ENCODE measurements at places on chromosomes 16 and 17. TPM values are rescaled to one million over a fixed set of nuclear protein-coding genes. Genes with fewer than 3 reads are reported as not detected.

- no peak for DNase-seq
Observed at GRCh38 chr16:56422896-56423441, 2.4 kb downstream of the AMFR start.

DNA sequence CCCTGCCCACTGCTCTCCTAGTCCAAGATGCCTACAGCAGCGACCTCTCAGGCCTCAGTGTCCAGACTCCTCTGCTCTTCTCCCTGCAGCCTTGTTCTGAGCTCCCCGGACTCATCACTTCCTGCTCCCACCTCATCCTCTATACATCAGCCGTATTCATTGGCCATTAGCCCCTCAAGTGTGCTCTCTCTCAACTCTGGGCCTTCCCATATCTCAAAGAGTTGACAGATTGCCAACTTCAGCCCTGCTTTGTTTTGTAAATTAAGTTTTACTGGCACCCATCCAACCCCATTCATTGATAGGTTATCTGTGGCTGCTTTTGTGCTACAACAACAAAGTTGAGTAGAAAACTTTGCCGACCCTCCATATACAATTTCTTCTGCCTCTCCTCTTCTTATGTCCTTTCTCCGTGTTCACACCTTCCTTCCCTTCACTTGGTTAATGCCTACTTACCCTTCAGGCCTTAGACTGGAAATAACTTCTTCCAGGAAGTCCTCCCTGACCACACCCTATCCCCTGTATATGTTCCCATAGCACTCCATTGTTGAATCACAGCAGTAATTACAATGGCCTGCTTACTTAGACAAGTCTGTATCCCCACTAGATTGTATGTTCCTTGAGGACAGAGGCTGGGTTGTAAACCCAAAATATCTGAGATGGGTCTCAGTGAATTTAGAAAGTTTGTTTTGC is 63.4 kb upstream of the TANC2 start:
- no peak for DNase-seq

- DNase-seq = peak; percentile 47
Observed at GRCh38 chr17:33674685-33675084, 381.6 kb upstream of the ASIC2 start.

GRCh38 chr16:69469807-69470561 is 45.6 kb downstream of the CYB5B start:
- no peak for DNase-seq

DNA sequence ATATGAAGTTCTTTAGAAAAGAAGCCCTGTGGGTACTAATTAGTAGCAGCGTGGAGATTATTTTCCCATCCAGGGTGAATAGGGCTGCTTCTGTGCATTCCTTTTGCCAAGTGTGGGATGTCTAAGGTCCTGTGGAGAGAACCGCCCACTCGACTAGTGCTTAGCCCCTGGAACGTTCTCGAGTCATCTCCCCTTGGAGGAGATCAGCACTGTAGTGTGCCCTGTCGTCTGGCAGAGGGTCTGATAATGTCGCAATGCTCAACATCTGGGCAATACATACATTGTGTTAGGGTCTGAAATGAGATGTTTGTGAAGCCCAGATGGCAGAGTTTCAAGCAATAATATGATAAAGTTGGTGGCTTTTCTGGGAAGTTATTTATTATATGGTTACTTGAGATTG is 64.8 kb downstream of the SPECC1 start:
- no peak for DNase-seq

- no peak for DNase-seq
Observed at GRCh38 chr17:82089723-82090548, 8.1 kb downstream of the FASN start.

DNA sequence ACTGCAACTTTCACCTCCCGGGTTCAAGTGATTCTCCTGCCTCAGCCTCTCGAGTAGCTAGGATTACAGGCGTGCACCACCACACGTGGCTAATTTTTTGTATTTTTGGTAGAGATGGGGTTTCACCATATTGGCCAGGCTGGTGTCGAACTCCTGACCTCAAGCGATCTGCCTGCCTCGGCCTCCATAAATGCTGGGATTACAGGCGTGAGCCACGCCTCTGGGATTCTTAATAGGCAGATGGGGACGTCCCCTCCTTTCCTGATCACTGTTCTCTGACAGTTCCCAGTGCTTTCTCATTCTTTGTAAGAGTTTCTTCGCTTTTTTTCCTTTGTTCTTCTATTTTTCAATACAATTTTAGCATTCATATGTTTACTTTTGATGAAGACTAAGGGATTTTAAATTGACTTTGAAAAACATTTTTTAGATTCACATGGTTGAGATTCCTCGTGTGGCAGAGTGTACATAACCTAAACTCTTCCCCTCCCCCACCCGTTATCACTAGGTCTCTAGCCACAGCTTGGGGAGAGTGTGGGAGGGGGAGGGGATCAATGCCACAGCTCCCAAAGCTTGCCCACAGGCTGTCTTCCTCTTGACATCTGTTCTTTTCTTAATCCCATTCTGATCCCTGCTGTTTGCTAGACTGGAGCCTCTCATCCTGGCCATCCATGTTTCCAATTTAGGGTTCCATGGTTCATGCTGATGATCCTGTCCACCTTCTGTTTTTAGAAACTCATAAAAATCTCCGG is 11.0 kb downstream of the ADORA2B start:
- DNase-seq = no peak

DNA sequence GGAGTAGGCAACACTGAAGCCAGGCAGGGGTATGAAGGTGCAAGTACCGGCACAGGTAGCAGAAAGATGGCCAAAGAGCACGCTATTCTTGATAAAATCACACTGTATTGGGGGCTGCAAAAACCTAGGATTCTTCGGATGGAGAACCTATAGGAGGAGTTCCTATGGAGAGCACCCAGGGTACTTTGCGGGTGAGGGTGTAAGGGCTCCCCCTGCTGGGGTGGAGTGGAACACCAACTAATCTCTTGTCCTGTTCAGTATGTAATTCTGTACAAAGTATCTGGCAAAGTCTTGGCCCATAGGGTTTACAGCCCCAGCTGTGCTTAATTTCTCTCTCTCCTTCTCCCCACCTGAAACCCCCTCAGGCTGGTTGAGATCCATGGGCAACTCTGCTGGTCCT is 393.1 kb upstream of the ASIC2 start:
- DNase-seq = no peak

GRCh38 chr17:72887917-72888316 is 204.6 kb downstream of the SLC39A11 start:
- DNase-seq = no peak

DNA sequence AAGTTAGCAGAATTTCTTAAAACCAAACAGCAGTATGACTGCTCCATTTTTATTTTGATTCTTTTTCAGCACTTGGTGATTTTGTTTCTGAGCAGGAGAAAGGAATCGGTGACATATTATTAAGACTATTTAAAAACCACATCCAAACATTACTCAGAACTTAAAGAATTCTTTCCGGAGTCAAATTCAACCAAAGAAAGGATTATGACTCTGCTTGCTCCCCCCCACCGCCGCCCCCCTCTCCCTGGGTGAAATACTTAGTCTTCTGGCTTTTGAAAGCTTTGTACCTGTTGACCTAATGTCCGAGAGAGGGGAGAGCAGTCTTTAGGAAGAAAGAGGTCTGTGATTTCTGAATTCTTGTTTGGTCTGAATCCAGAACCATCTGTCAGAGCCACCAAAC is 17.9 kb upstream of the COL1A1 start:
- DNase-seq = no peak

DNA sequence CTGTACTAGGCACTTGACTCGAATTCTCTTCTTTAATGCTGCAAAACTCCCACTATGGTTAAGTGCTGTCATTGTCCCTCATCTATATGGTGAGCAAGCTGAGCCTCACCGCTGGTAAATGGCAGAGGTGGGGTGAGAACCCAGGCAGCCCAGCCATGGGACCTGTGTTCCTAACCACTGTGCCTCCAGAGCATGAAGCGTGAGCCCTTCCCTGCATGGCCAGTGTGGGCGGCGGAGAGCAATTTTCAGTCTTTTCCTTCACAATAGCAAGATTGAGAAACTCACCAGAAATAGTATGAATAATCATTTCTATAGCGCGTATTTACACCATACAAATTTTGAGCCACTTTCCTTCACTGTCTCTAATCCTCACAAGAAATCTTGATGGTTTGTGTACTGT is 9.2 kb downstream of the BFAR start:
- DNase-seq = no peak

GRCh38 chr16:87963400-87963799 is 12.2 kb downstream of the BANP start:
- DNase-seq = no peak

- no peak for DNase-seq
Observed at GRCh38 chr16:1877804-1878203, 5.8 kb upstream of the MEIOB start.

- no peak for DNase-seq
Observed at GRCh38 chr16:26791169-26791568, 275.6 kb upstream of the C16orf82 start.

DNA sequence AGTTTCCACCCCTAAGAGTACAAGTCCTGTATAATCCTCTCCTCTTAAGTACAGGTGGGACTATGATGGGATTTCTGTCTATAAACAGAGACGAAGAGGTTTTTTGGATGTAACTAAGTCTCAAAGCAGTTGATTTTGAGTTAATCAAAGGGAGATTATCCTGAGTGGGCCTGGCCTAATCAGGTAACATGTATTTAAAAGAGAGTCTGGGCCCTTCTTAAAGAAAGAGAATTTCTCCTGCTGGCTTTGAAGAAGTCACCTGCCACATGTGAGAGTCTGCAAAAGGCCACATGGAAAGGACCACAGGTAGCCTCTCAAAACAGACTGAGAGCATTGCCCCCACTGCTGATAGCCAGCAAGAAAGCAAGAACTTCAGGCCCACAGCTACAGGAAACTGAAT is 142.3 kb downstream of the IRX5 start:
- DNase-seq = no peak

DNA sequence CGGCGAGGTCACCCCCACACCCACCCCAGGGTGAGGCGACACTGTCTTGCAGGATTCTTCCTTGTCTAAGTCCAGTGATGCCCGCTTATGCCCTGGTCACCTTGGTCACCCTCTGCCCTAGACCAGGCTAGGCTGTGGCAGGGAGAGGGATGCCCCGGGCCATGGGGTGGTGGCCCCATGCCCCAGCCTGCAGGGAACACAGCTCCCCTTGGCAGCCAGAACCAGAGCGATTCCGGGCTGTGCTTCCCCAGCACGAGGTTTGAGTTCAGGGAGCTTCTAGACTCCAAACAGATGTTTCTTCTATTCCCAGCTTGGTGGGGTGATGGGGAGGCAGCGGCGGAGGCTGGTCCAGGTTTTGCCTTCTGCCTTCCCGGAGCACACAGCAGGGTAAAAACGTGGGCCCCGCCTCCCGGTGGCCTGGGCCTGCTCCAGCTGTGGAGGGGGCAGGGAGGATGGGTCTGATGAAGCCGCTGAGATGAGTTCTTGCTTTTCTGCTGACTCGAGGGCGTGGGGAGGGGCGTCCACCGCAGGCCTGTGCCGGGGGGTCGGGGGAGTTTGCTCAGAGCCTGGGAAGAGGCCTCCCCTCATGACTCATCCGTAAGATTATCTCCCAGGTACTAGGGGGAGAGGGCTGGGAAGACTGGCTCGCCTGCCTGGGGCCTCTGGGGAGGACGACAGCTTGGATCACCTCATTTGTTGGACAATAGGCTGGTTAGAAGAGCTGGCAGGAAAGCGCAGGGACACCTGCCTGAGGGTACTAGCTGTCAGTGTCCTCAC is 15.4 kb downstream of the SMTNL2 start:
- no peak for DNase-seq

- no peak for DNase-seq
Observed at GRCh38 chr16:78871241-78871640, 729.3 kb downstream of the MAF start.

- no peak for DNase-seq
Observed at GRCh38 chr16:85473909-85474620, 139.1 kb upstream of the GSE1 start.

GRCh38 chr16:2845116-2845515 is 12.9 kb downstream of the PRSS22 start:
- DNase-seq = no peak

The NUDT16L1 gene
- total RNA-seq = 27.0 TPM

The FOXF1 gene
- total RNA-seq = 2.8 TPM

The C16orf46 gene
- 8.1 TPM for total RNA-seq

The DCXR gene
- total RNA-seq = 161 TPM

The KRTAP4-6 gene
- not detected for total RNA-seq

The ABHD15 gene
- 13.8 TPM for total RNA-seq

The MYH3 gene
- total RNA-seq = 5.4 TPM

The TAF1C gene
- 49.4 TPM for total RNA-seq

The KRT31 gene
- not detected for total RNA-seq

The RDM1 gene
- total RNA-seq = 0.93 TPM

The KRT39 gene
- total RNA-seq = not detected
